Omental fat pad (tissue), 4 donors: ENCODE measurements at places on chromosomes 3 and 15. TPM values are rescaled to one million over a fixed set of nuclear protein-coding genes. Genes with fewer than 3 reads are reported as not detected.

DNA sequence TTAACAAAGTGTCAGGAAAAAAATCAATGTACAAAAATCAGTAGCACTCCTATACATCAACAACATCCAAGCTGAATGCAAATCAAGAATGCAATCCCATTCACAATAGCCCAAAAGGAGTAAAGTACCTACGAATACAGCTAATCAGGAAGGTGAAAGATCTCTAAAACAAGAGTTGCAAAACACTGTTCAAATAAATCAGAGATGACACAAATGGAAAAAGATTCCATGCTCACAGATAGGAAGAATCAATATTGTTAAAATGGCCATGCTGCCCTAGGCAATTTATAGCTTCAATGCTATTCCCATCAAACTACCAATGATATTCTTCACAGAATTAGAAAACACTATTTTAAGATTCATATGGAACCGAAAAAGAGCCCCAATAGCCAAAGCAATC lies 223.7 kb upstream of the CD96 start:
- no peak for DNase-seq

DNA sequence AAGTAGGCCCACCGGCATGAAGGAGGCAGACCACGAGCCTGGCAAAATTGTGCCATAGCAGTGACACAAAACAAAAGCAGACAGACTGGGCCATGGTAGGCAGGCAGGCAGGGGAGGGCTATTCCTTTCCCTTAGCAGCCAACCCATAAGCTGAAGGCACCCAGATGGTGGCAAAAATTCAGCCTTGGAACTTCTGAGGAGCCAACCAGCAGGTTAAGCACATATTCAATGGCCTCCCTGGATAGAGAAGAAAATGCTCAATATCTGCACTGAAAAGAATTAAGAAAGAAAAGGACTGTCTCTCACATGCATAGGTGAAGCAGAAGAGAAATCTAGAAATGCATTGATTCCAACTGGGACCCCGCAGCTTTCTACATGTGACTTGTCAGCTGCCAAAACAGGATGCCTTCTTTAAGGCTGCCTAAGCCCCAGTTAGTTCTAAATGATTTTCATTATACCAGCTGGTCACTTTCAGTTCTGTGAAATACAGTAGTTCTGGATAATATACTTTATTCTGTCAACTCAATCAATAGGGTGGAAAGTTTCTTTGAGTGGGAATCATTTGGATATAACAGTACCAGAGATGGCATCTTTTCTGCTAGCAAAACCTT lies 2.7 kb downstream of the PRICKLE2 start:
- DNase-seq = no peak

- DNase-seq = no peak
Observed at GRCh38 chr15:89662893-89663626, 7.8 kb upstream of the KIF7 start.

GRCh38 chr3:43786102-43786501 lies 95.4 kb downstream of the ABHD5 start:
- DNase-seq = no peak

DNA sequence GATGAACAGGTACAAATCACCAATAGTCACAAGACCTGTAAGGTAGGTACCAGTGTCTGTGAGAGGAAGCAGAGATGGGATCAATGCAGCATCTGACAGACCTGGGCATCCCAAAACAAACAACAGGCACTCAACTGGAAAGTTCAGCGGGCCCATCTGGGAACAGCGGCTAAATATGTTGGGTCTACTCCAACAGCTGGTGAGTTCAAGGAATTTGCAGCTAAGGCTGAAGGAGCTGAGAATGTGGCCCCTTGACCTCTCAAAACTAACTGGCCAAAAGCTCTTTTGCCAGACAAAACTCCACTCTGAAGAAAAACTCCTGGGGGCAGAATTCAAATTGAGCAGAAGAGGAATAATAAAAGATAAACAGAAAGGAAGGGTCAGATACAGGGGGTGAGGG lies 24.4 kb downstream of the AVEN start:
- DNase-seq = no peak

Gene SIDT1
- 6.8 TPM for total RNA-seq

DNA sequence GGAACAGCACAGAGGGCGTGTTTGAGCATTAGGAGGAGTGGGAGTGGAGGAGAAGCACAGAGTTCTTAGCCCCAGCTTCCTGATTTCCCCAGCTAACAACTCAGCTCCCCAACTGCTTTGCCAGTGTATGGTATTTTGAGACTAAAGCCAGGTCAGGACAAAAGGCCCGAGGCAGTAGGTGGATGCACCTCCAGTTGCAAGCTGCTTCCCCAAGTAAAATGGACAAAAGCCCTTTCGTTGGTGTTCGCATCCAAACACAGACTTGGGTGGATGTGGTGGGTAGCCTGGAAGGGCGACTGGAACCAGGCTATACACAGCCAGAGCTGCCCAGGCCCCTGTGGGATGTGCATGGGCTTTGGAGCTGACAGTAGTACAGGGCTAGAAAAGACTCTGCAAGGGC lies 12.3 kb upstream of the EHD4 start:
- DNase-seq = no peak

DNA sequence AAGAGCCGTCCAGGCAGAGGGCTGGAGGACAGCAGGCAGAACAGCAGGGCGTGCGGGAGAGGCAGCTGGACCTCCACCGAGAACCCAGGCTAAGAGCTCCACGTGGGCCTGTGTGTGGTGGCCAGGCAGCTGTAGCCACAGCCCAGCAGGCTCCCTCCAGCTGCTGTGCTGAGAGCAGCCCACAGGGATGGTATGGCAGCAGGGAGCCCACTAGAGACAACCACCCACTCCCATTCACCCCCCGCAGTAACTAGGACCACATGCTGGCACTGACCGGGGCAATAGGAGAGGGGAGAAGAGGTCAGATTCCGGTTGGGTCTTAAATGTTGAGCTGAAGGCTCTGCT lies 25.6 kb upstream of the MUSTN1 start:
- no peak for DNase-seq

DNA sequence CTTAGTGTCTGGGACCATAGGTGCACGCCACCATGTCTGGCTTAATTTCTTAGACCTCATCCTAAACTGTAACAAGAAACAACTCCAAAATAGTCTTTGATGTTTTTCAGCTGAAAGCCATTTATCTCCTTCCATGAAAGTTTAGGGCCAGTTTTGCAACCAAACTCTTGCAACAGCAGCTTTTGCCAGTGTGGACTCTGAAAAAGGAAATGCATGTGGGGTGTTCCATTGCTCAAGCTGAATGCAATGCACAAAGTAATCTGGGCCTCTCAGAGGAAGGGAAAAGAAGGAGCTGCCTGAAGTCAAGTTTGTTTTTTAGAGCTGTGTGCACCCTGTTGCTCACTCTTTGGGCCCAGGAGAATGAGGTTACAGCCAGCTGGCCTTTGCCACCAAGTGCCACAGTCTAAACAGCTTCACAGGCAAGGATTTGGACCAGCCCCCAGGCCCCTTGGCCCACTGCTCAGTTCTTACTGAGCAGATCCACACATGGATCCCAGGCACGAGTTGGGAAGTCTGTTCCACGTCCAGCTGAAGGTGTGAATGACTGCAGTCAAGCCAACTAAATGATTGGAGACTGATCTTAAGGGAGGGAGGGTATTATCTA lies 212.3 kb upstream of the LRRFIP2 start:
- DNase-seq = no peak

Gene ROBO2
- 1.3 TPM for total RNA-seq

- no peak for DNase-seq
Observed at GRCh38 chr15:55282284-55282833, 7.3 kb downstream of the RAB27A start.

Gene DLEC1
- total RNA-seq = 5.5 TPM

DNA sequence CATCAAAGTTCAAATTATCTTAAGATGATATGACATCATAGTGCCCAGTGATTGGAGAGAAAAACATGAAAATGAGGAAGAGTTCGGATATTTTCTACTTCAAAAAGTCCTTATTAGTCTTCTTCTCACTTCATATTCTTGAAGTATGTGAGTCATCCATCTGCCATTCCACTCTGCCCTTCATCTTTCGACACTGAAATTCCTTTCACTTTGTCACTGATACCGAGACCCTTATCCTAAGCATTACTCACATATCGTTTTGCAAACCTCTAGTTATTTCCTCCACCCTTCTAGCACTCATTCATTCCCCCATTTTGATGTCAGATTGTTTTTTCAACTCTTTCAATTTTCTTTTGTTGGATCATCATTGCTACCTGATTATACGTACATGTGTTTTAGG lies 4.0 kb downstream of the OR5H14 start:
- DNase-seq = no peak

Gene LDHAL6B
- not detected for total RNA-seq

GRCh38 chr15:64687688-64688087 lies 87.7 kb downstream of the RBPMS2 start:
- DNase-seq = no peak

Gene CA12
- 18.7 TPM for total RNA-seq

Gene TMCO5A
- not detected for total RNA-seq

Gene EIF4E3
- total RNA-seq = 29.0 TPM

DNA sequence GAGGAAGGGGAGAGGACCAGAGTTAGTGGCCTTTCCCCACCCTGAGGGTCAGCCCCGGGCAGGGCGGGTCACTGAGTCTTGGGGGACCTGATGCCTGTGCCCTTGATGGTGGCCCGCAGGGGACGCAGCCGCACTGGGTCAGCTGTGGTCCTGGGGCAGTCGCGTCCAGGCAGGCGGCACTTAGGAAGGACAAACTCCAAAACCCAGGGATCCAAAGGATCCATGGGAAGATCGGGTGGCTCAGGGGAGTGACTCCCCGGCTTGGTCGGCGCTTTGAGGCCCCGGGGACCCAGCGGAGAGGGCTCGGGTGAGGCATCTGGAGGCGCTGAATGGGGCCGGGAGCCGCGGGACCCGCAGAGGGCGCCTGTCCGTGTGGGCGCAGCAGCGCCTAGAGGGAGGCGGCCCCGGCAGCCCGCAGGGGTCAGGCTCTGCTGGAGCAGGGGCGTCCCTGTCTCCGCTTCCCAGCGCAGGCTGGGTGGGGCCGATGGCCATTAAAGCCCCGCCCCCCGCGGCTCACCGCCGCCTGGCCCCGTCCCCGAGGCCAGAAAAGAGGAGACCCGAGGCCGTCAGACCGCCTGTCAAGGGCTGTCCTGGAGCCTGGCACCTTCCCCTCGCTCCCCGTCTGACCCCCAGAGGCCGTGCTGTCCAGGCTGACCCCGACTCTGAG lies 17.5 kb downstream of the CIDEC start:
- DNase-seq = no peak

- no peak for DNase-seq
Observed at GRCh38 chr3:153172796-153173757, 11.1 kb downstream of the RAP2B start.
